ENCODE measurements at places on chromosomes 6 and 20.

- DNase-seq = no peak
These were observed 159.5 kb downstream of the SOD2 start for GRCh38 chr6:159533568-159533967.

- peak; percentile 30 for DNase-seq
These were observed 93.6 kb downstream of the NCR2 start for GRCh38 chr6:41428996-41429421.

GRCh38 chr6:143125864-143126573 is 65.3 kb downstream of the AIG1 start:
- no peak for DNase-seq

DNA sequence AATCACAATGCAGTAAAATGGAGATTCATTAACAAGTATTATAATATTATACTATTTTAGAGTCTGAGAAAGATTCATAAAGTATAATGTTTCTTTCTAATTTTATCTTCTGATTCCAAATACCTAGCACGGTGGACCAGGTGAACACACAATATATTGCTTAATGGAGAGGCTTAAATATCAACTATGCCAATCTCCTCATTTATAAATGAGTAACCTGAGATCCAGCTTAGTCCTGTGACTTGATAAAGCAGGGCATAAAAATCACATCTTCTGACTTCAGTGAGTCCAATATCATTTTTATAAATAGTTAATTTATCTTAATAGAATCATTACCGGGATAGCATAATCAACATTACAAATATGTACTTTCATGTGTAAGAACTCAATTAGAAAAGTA is 144.4 kb upstream of the GJE1 start:
- DNase-seq = no peak

DNA sequence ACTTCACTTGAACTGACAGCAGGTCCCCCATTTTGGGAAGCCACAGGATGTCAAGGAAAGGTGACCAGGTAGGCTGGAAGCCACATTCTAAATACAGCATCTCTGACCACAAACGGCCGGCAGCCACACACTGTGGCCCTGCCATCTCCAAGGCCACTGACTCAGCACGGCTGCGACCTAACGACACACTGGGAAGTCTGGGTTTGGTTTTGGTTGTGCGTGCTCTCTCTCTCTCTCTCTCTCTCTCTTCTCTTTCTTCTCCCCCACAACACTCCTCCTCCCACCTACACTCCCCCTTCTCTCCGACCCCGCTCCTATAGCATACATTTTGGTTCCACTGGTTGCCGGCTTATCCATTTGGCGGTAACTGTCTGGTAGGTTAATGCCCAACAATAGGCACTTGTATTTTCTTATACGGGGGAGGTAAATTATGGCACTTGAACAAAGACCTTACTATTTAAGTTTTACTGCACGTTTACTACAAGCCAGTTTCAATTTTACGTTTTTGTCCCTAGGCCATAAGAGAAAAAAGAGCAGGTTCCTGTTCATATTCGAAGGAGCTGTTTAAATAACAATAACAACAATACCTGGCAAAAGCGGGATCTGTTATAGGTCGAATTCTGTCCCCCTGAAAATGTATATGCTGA is 103.6 kb downstream of the GMDS start:
- DNase-seq = no peak

GRCh38 chr20:37670351-37670791 is 23.5 kb upstream of the CTNNBL1 start:
- no peak for DNase-seq

- DNase-seq = no peak
These were observed 2.8 kb upstream of the MC3R start for GRCh38 chr20:56245761-56246160.

- no peak for DNase-seq
These were observed 94.5 kb downstream of the SIM1 start for GRCh38 chr6:100370265-100370664.

GRCh38 chr6:21026576-21027273 is 492.5 kb downstream of the CDKAL1 start:
- peak; percentile 27 for DNase-seq

- DNase-seq = no peak
These were observed 808 bp downstream of the SDC4 start for GRCh38 chr20:45347297-45347935.

DNA sequence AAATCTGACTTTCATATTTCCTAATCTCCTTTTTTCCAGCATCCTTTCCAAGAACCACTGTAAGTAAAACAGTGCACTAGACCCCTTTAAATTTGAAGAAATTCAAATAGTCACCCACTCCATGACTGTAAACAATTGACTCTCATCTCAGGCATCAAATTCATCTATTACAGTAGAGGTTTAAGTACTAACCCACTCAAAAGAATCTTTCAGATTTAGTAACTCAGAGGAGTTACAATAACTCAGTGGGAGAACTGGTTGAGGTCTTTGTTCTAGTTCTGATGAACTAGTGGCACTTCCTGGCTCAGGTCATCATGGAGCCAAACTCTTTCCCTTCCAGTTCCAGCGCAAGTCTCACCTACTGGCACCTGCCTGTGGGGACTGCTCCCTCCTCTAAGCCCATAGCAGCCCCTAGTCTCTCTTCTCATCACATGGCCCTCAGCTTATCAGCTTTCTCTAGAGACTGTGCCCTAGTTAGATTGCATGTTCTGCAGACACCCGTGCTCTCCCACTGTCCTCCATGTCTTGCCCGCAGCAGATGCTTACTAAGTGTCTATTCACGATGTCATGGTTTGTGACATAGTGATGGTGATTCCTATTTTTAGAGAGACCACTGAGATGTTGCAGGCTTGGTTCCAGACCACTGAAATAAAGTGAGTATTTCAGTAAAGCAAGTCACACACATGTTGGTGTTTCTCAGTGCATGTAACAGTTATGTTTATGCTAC is 196.2 kb downstream of the TBC1D7 start:
- no peak for DNase-seq

GRCh38 chr6:57109880-57110279 is 19.9 kb downstream of the ZNF451 start:
- DNase-seq = no peak

GRCh38 chr20:50848846-50849673 is 54.2 kb downstream of the BCAS4 start:
- DNase-seq = no peak

- DNase-seq = no peak
These were observed 137.5 kb downstream of the ATXN1 start for GRCh38 chr6:16623731-16624130.

DNA sequence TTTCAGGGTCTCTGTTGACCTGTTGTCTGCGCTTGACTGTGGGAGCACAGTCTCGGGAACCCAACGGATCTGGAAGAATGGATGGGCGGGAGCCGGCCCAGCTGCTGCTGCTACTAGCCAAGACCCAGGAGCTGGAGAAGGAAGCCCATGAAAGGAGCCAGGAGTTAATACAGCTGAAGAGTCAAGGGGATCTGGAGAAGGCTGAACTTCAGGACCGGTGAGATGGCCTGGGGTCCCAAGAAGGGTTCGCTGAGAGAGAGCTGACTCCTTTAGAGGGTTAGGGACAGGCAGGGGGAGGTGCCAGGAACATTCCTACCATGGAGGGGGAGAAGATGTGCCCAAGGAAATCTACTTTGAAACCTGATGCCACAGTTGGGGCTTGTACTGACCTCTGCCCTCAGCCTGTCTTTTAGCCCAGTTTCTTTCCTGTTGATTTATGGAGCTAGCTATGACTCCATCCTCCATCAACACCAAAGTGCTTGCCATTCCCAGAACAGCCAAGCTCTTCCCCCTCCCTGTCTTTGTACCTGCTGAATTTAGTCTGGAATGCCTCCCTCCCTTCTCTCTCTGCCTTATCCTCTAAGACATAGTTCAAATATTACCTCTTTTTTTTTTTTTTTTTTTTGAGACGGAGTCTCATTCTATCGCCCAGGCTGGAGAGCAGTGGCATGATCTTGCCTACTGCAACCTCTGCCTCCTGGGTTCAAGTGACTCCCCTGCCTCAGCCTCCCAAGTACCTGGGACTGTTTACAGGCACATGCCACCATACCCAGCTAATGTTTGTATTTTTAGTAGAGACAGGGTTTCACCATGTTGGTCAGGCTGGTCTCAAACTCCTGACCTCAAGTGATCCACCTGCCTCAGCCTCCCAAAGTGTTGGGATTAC is 12.2 kb downstream of the CEP250 start:
- DNase-seq = peak; percentile 89

DNA sequence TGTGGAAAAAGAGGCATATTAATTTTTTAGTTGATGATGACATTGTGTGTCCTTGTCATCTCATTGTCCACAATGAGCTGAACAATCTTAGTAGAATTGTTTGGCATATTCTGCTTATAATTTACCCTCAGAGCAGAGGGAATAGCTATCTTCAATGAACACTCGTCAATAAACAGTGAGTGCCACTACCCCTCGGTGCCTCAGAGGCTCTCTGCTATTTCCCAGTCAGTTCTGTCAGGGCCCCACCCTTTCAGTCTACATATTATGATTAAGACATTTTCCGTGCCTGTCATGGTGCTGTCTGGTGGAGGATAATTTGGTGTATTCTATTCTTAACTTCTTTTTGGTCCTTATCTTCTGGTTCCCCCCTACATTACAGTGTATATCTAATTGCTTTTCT is 31.2 kb downstream of the NUS1 start:
- no peak for DNase-seq

GRCh38 chr20:11438412-11438811 is 479.3 kb upstream of the BTBD3 start:
- DNase-seq = no peak

GRCh38 chr20:6976106-6976900 is 208.8 kb downstream of the BMP2 start:
- no peak for DNase-seq

- no peak for DNase-seq
These were observed 141.3 kb downstream of the PREX1 start for GRCh38 chr20:48686238-48687116.

GRCh38 chr6:152428126-152428525 is 209.0 kb downstream of the SYNE1 start:
- no peak for DNase-seq

DNA sequence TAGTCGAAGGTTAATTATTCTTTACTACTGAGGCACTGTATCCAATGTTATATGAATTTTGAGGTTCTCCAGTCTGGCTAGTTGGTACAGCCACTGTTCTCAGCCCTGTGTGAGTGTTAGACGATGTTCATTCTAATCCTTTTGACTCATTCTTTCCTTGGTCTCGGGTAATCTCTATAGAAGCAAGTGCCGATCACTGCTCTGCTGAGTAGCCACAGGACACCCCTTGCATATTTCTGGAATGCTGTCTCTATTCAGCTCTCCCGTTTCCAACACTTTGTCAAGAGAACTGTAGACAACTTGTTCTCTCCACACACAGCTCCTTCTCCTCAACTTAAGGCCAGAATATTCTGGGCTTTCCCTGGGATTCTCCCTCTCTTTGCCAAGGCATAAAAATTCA is 42.4 kb upstream of the PLCB1 start:
- no peak for DNase-seq

- peak; percentile 69 for DNase-seq
These were observed 210.0 kb upstream of the SNX9 start for GRCh38 chr6:157613011-157613522.

- DNase-seq = no peak
These were observed 21.6 kb downstream of the TFEB start for GRCh38 chr6:41713650-41714291.

DNA sequence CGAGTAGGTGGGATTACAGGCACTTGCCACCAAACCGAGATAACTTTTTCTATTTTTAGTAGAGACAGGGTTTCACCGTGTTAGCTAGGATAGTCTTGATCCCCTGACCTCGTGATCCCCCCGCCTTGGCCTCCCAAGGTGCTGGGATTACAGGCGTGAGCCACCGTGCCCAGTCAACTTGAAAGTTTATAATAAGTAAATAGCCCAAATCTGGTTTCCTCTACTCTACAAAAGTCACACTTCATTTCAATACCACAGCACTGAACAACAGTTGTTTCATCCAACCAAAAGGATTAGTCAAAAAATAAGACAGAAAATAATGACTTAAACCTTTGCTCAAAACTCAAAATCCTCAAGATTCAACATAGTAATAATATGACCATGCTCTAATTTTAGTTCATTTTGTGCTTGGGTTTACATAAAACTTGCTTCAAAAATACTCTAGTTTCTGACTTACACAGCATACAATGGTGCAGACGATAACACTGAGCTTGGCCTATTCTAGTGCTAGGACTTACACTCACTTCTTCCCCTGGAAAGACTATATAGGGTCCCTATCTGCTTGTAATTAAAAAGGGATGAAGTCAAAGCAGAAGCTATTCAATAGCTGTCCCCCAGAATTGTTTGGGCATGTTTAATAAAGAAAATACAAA is 56.7 kb downstream of the NT5E start:
- DNase-seq = no peak

GRCh38 chr6:28393912-28394662 is 5.5 kb downstream of the ZSCAN12 start:
- DNase-seq = no peak

DNA sequence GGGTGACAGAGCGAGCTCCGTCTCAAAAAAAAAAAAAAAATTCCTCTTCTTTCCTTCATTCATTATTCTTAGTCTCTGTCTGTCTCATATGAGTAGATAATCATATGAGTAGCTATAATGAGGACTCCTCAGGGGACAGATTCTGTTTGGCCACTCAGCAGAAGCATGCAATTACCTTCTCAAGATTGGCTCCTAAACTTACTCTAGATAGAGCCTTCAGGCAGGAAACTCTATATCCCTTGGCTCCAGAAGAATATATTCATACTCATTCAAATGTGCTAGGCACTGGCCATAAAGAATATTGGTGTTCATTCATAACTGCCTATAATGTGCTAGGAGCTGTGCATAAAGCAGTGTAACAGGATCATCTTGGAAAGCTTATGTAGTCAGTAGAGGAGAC is 2.2 kb upstream of the ACAT2 start:
- DNase-seq = no peak

DNA sequence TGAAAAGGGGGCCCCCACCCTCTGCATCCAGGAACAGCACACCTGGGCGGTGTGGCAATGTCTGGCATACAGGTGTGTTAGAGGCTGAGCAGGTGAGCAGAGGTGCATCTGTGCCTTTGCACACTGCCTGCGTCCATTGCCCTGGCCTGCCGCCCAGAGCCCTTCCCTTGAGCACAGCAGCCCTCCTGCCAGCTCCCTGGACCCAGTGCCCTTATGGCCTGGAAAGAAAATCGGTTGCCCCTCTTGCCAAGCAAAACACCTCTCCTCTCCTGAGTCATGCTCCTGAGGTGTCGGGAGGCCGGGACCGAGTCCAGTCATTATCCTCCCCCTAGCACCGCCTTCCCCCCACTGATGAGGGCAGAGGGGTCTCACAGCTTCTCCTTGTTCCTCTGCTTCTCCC is 259.9 kb downstream of the SMOC2 start:
- DNase-seq = no peak

DNA sequence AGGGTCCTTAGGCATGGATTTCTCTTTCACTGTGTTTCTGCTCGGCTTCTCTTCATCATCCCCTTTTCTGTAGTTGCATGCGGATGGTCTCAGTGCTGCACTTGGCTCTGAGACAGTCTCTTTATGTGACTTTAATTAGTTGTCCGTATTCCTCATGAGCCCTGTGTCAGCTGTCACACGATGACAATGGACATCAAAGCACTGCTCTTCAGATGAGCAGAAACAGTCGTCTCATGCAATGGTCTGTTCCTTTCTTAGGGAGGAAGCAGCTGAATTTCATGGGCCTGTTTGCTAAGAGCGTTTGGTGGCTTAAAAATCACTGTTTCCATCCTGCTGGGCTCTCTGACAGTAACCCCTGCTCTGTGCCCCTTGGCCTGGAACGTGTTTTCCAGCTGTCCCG is 64.9 kb downstream of the SYTL3 start:
- DNase-seq = no peak
